Right renal pelvis (tissue), 4 donors: ENCODE measurements at places on chromosomes 16 and 17. TPM values are rescaled to one million over a fixed set of nuclear protein-coding genes. Genes with fewer than 3 reads are reported as not detected.

DNA sequence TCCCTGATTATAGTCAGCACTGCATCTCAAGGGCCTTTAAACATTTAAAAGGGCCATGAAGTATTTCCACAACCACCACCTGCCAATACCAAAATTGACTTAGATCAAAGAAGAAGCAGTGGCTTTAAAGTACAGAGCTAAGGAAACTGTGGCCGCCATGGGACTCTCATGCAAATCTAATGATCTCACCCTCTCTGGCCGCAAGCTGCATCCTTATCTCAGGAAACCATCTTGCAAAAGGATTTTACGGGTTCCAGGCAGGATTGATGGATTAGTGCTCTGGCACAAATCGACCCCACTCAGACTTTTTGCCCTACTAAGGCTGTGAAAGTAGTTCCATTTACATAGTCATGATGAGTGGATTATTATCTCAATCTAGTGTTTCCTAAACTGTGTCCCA is 22.6 kb downstream of the CDRT4 start:
- DNase-seq: no peak

- no peak for DNase-seq
Observed at GRCh38 chr17:41739661-41740352, 5.4 kb upstream of the HAP1 start.

DNA sequence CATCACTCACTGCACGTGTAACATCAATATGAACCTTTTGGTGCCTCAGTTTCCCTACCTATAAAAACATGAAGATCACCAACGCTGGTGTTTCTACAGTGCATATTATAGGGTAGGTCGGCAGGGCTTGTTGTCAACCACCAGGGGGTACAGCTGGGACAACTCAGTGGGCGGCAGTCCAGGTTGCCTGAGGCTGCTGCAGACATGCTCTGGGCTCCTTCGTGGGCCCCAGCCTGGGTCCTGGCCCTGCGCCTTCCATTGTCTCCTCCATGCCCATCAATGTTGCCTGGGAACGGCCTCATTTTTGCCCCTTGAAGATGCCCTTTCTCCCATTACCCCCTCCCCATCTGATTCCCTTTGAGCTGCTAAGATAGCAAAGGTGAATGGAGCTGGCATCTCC is 89.8 kb downstream of the GSG1L start:
- no peak for DNase-seq

The RFNG gene
- 39.7 TPM for polyA plus RNA-seq

GRCh38 chr17:42832213-42832933 is 824 bp upstream of the PSME3 start:
- no peak for DNase-seq
